ENCODE measurements at places on chromosomes 5 and 9.

DNA sequence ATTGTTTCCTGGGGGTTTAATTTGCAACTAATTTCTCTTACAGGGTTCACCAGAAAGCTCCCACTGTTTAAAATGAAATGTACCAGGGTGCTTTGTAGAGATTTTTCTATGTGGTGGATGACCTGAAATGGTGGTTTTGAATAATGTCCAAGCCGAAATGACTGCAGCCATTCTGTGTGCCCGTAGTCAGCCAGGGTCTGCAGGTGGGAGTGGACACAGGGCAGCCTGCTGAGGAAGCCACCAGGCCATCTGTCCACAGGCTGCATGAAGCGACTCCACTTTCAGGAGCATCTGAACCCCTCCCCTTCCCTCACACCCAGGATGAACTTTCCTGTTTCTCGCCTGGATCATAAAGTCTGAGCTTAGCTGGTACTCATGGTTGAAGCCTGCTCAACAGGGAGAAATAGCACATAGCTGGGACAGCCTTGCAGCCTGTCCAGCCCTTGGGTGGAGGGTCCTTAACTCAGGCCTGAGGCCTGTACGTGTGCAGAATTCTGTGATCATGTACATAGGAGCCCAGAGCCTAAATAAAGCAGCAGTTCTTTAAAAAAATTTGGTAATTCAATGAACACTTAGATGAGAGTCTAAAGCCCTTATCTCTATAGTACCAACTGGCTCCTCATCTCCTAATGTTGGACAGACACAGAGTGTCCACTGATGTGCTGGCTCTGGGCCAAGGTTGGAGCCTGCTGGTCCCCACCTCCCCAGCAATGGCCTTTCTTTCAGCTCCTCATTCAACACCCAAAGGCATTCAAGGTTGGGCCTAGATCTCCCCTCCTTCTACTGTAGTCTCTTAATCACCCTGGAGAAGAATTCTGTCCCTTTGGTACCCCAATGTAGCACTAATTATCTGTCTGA, 72.8 kb downstream of the SHB start:
- DNase-seq: no peak

GRCh38 chr5:124927735-124928134, 181.3 kb upstream of the ZNF608 start:
- no peak for DNase-seq

GRCh38 chr5:44727100-44727499, 81.6 kb upstream of the MRPS30 start:
- no peak for DNase-seq

DNA sequence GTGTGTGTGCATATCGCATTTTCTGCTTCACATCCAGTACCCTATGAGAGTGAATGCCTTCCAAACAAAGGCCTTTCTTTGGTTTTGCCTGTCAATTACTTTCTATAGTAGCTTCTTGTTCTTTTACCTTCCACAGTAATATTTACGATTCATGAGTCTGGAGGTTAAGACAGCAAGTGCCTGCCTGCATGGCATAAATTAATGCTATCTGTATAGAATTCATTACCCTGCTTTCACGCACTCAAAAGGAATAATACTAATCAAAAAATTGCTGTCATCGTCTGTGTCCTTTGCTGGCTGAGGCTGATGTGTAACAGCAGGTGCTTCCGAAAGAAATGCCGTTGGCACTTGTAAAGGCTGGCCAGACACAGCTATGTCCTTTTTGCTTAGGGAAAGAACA, 1304.4 kb upstream of the CDH6 start:
- DNase-seq: no peak

DNA sequence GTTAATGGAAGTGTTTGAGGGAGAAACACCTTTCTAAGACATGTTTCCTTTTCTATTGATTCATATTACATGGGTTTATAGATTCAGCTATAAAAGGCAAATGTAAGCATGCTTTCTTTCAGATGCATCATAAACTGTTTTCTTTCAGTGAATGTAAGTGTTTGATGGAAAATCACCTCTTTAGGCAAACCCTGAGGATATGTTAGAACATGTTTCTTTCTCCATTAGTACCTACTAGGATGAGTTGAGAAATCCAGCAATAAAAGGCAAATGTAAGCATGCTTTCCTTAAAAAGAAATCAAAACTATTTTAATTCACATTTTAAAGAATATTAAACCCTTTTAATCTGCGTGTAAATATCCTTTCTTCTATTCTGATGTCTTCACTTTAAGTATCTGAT, 31.6 kb downstream of the FNIP1 start:
- no peak for DNase-seq

- no peak for DNase-seq
These were observed 490.7 kb upstream of the PTPRD start for GRCh38 chr9:11103525-11103924.

DNA sequence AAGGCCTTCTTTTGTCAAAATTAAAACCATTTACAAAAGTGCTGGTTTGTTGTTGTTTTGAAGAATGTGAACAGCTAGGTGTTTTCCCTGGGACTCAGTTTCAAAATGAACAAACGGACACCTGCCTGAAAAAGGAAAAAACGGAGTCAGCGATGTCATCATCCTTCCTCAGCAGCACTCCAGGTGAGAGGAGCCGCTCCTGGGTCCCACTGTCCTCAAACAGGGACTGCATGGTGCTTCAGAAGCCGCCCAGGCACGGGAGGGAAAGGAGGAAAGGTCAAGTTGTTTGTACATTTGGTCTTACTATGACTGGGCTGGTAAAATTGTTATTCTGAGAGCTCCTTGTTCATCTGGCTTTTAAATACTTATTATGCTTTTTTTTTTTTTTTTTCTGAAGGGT, 69.0 kb upstream of the ZSWIM6 start:
- DNase-seq: no peak

Data from activated CD8-positive, alpha-beta memory T cell treated with anti-CD3 and anti-CD28 coated beads for 24 hours (primary cell).